Esophagus muscularis mucosa (tissue), 4 donors: ENCODE measurements at places on chromosomes 7 and 10. TPM values are rescaled to one million over a fixed set of nuclear protein-coding genes. Genes with fewer than 3 reads are reported as not detected.
A peak's percentile ranks its signal among the peaks of the same experiment; 100 is the strongest.

- no peak overlapping the region for H3K27ac ChIP-seq
- no peak overlapping the region for H3K4me3 ChIP-seq
- no peak for DNase-seq
- no peaks in the 10 kb centered on the region for H3K36me3 ChIP-seq
These were observed 33.4 kb downstream of the PPP1R17 start for GRCh38 chr7:31720366-31720765.

DNA sequence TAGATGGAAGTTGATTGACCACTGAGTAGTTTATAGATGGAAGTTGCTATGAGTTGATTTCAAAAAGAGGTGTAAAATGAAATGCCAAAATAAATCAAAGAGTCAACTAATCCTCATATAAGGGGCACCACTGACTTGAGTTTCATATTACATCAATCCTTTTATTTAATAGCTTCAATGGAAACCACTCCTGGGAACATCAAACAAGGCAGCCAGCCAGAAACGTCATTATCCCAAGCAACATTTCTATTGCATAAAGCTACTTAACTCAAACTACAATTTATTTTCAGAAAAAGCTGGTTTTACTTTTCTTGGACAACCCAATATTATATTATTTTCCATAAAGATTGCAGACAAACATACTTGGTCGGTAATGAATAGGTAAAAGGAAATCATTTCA, 162.1 kb downstream of the TSPAN12 start:
- H3K36me3 ChIP-seq, result no peaks in the 10 kb centered on the region
- no peak overlapping the region for H3K27ac ChIP-seq
- H3K27me3 ChIP-seq, result no peaks in the 10 kb centered on the region
- no peak overlapping the region for H3K4me3 ChIP-seq
- DNase-seq, result no peak

DNA sequence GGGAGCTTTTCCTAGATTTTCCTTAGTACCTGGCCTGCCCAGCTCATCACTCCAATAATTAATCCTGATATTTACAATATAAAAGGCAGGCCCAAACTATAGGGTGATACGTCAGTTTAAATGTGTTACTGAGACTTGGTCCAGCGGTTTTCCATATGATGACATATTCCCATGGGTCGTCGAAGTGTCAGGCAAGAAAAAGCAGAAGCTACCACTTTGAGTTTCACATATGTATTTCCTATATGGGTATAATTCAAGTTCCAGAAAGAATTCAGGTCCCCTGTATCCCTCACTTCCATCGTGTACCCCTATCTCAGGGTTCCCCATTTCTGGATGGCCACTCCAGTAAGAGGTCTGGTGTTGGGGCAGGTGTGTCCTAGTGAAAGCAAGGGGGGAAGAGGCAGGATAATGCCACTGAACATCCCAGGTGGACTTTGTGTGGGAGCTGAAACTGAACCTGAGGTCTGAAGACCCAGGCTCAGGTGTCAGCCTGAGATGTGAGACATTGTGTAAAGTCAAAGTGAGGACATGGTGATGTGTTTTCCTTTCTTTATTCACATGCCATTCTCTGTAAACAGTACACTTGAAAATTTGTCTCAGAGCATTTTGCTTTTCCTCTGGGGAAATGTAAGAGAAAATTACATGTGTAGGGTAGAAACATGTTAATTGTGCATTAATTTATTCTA, 167.8 kb downstream of the PLXDC2 start:
- peaks cover 21% of the 10 kb centered on the region for H3K4me1 ChIP-seq
- H3K27ac ChIP-seq, result no peak overlapping the region
- no peaks in the 10 kb centered on the region for H3K27me3 ChIP-seq
- H3K4me3 ChIP-seq, result no peak overlapping the region
- no peak for DNase-seq
- no peaks in the 10 kb centered on the region for H3K36me3 ChIP-seq

AOC1 gene
- total RNA-seq, result 0.23 TPM

DNA sequence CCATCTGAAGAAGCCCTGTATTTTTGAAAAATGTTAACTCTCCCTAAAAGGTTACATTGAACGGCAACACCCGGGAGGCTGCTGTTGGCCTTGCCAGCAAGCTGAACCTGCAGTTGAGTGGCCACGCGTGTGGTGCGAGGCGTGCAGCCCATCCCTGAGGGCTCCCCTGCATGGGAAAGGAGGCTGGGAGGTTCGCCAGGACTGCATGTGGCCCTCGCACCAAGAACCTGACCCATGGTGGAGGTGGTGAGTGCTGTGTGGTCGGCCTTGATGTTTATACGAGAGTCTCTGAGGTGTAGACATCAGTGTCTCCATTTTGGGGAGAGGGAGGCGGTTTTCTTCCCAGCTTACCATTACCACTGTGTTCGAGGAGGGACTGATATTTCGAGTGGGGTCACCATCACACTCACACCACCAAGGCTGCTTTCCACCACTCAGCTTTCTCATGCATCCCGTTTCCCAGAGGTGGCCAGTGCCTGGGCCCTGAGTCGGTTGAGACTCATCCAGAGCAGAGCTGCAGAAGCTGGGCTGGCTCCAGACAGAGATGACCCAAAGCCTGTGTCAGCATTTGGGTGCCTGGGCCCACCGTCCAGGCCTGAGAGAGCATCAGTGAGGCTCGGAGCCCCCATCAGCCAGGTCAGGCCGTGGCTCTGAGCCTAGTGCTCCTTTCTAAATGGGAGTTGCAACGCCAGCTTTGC, 222.6 kb downstream of the EBF3 start:
- no peaks in the 10 kb centered on the region for H3K27me3 ChIP-seq
- peaks cover 4% of the 10 kb centered on the region for H3K36me3 ChIP-seq
- H3K4me1 ChIP-seq, result no peaks in the 10 kb centered on the region
- DNase-seq, result peak; percentile 50
- no peak overlapping the region for H3K27ac ChIP-seq
- no peak overlapping the region for H3K4me3 ChIP-seq

DNA sequence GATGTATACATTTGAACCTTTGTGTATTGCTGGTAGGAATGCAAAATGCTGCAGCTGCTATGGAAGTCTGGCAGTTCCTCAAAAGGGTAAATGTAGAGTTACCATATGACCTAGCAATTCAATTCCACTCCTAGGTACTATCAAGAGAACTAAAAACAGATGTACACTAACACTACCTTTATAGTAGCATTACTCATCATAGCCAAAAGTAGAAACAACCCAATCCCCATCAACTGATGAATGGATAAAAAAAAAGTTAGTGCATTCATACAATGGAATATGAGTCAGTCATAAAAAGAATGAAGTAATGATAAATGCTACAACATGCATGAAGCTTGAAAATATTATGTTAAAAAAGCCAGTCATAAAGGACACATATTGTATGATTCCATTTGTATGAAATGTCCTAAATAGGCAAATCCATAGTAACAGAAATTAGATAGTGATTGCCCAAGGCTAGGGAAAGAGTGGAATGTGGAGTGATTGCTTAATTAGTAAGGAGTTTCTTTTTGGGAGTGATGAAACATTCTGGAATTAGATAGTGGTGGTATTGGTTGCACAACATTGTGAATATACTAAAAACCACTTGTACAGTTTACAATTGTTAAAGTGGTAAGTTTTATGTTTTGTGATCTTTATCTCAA, 96.4 kb upstream of the AOAH start:
- no peaks in the 10 kb centered on the region for H3K4me1 ChIP-seq
- no peak overlapping the region for H3K4me3 ChIP-seq
- no peak overlapping the region for H3K27ac ChIP-seq
- no peaks in the 10 kb centered on the region for H3K36me3 ChIP-seq

DNA sequence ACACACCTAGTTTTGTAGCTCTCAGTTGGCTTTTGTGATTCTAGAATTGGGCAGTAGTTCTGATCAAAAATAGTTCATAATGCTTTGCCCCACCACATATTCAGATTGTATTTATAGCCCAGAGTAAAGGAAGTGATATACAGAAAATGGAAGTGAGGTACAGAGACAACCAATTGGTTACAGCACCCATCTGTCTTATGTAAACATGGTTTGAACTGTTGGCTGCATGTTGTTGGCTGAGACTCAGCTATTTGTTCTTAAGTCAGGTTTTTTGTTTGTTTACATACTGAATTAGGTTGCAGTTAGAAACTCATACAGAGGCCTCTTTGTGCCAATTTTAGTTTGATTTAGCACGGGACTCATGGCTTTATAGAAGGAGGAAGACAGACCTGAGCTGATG, 158.9 kb upstream of the GPR26 start:
- no peak overlapping the region for H3K27ac ChIP-seq
- peaks cover 4% of the 10 kb centered on the region for H3K27me3 ChIP-seq
- no peak for DNase-seq
- no peaks in the 10 kb centered on the region for H3K36me3 ChIP-seq

GRCh38 chr7:52838981-52839411, 196.4 kb upstream of the POM121L12 start:
- no peaks in the 10 kb centered on the region for H3K36me3 ChIP-seq
- no peak overlapping the region for H3K4me3 ChIP-seq
- DNase-seq, result no peak
- no peaks in the 10 kb centered on the region for H3K4me1 ChIP-seq
- H3K27me3 ChIP-seq, result no peaks in the 10 kb centered on the region

SFTPA1 gene
- total RNA-seq, result 3.3 TPM

MMRN2 gene
- 46.6 TPM for total RNA-seq

DNA sequence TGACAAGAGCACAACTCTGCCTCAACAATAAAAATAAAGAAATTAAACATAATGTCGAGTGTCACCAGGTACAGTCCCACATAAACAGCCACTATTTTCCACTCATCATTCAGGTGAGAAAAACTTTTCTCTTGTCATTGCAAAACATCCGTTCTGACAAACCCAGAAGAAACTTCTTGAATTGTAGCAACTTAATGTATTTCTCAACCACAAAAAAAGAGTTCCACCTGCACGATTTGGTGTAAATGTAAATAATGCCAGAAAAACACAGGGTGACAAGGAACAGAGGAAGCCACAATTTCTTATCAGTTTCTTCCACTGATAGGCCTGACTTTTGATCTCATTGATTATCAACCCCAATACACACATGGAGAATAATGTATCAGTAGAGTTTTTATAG, 26.8 kb upstream of the INSIG1 start:
- no peaks in the 10 kb centered on the region for H3K27me3 ChIP-seq
- no peak overlapping the region for H3K27ac ChIP-seq
- H3K4me1 ChIP-seq, result peaks cover 4% of the 10 kb centered on the region
- no peaks in the 10 kb centered on the region for H3K36me3 ChIP-seq

DNA sequence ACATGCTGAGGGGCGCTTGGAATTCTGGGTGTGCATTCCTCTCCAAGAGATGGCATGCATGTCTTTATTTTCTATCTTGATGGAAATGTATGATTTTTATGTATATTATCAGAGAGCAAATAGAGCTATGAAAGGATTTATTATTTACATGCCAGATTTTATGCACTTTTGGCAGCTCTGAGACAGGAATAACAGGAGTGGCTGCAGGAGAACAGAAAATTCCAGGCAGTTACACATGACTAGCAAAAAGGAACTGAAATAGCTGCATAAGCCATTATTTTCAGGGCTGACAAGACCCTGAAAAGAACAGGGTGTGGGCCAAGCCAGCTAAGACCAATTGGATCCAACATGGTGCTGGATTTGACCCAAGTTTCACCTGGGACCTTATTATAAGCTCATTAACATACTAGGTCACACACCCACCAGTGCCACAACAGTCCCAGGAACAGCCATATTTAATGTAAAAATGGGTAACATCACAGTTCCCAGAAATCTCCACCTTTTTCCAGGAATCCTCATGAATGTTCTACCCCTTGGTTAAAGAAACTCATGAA, 43.2 kb upstream of the ACSL5 start:
- DNase-seq, result no peak
- H3K27me3 ChIP-seq, result no peaks in the 10 kb centered on the region
- H3K27ac ChIP-seq, result no peak overlapping the region
- no peak overlapping the region for H3K4me3 ChIP-seq
- H3K36me3 ChIP-seq, result no peaks in the 10 kb centered on the region

DNA sequence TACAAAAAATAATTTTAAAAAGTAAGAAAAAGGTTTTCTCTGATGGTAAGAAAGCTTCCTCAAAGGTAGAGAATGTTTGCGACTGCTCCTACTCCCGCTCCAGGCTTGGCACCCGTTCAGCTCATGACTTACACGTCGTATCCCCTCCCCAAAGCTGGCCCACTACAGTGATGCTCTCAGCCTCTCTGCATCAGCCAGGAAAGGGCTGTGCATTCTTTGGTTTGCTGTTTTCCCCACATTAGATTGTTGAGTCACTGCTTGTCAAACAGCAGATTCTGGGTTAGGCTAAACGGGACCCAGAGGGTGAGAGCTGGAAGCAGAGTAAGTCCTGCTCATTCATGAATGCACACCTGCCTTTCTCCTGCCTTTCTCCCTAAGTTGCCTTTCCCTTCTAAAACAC, 54.7 kb upstream of the NMT2 start:
- H3K4me1 ChIP-seq, result no peaks in the 10 kb centered on the region
- H3K27ac ChIP-seq, result no peak overlapping the region
- no peaks in the 10 kb centered on the region for H3K27me3 ChIP-seq
- peaks cover 4% of the 10 kb centered on the region for H3K36me3 ChIP-seq
- no peak for DNase-seq
- H3K4me3 ChIP-seq, result no peak overlapping the region

- no peak overlapping the region for H3K4me3 ChIP-seq
- H3K36me3 ChIP-seq, result no peaks in the 10 kb centered on the region
- peaks cover 10% of the 10 kb centered on the region for H3K4me1 ChIP-seq
- H3K27ac ChIP-seq, result no peak overlapping the region
These were observed 4.0 kb upstream of the ARMS2 start for GRCh38 chr10:122450353-122450990.

CNPY1 gene
- not detected for total RNA-seq

GRCh38 chr7:29988424-29989256, 961 bp downstream of the SCRN1 start:
- no peaks in the 10 kb centered on the region for H3K27me3 ChIP-seq
- H3K36me3 ChIP-seq, result no peaks in the 10 kb centered on the region
- DNase-seq, result no peak

- DNase-seq, result no peak
- H3K4me3 ChIP-seq, result no peak overlapping the region
- no peak overlapping the region for H3K27ac ChIP-seq
- H3K36me3 ChIP-seq, result no peaks in the 10 kb centered on the region
These were observed 1.9 kb downstream of the PLA2G12B start for GRCh38 chr10:72952642-72953158.

PIP gene
- not detected for total RNA-seq

- DNase-seq, result no peak
- no peaks in the 10 kb centered on the region for H3K27me3 ChIP-seq
- H3K4me3 ChIP-seq, result no peak overlapping the region
These were observed 23.0 kb upstream of the SNX13 start for GRCh38 chr7:17963281-17963680.

GRCh38 chr10:7587168-7587864, 79.5 kb downstream of the ITIH5 start:
- H3K27me3 ChIP-seq, result no peaks in the 10 kb centered on the region
- no peak overlapping the region for H3K27ac ChIP-seq
- no peak for DNase-seq

DNA sequence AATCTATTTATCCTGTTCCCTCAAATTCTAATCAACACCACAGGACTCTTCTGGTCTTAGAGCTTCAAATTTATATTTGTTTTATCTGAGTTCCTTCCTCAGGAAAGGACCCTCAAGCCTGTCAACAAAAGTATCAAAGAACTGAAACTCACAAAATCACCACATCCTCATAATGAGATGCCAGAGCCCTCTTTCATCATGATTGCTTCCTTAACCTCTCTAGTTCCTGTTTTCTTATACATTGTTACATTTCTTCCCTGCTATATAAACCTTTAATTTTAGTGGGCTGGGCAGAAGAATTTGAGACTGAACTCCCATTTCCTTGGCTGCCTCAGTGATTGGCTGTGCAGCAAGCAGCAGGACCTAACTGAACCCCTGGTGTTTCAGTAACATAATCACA, 189.7 kb downstream of the ZNF248 start:
- H3K27me3 ChIP-seq, result no peaks in the 10 kb centered on the region
- no peaks in the 10 kb centered on the region for H3K4me1 ChIP-seq
- no peak overlapping the region for H3K27ac ChIP-seq
- H3K36me3 ChIP-seq, result no peaks in the 10 kb centered on the region
- no peak for DNase-seq
